ENCODE measurements at places on chromosomes 13 and 19.
A peak's percentile ranks its signal among the peaks of the same experiment; 100 is the strongest.

- no peak for DNase-seq
These were observed 2.8 kb downstream of the GRIN2D start for GRCh38 chr19:48396016-48396823.

GRCh38 chr19:4199699-4200293 is 17.3 kb downstream of the ANKRD24 start:
- DNase-seq: no peak

GRCh38 chr19:38020311-38020710 is 113.3 kb downstream of the SIPA1L3 start:
- DNase-seq: no peak

GRCh38 chr13:106846571-106847448 is 278.9 kb upstream of the ARGLU1 start:
- no peak for DNase-seq

DNA sequence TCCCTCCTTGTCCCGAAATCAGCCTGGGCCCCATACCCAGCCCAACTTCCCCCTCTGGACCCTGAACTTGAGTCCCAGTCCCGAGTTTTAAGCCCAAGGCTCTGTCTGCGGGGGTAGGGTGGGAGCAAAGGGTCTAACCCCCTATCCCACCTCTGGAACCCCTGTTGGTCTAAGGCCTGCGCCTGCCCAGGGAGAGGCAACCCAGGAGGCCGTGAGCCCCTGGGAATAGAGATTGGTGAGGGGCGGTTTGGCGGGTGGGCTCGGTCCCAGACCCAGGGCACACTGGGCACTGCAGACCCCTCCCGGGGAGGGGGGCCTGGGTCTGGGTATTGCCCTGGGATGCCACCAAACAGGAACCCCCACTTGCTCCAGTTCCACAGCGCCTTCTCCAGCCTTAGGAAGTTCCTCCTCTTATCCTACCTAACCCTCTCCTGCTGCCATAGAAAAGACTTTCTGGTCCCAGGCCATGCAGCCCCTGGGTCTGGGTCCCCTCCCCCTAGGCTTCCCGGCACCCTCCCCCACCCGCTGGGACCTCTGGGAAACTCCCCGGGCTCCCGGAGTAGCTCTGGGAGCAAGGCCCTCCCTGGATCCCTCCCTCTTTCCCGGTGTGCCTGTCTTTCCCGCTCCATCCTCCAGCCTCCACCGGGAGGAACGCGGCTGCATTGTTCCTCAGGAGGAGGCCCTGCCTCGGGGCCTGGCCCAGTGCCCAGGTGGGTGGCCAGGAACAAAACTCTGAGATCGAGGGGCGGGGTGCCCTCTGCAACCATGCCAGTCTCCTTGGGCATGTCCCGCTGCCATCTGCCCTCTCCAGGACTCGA is 33.6 kb upstream of the NANOS3 start:
- no peak for DNase-seq

- no peak for DNase-seq
These were observed 95.6 kb upstream of the CSNK1A1L start for GRCh38 chr13:37201081-37201480.

GRCh38 chr19:51020988-51021651 is 1.6 kb upstream of the KLK10 start:
- DNase-seq: peak; percentile 46

- no peak for DNase-seq
These were observed 14.8 kb downstream of the DDX39A start for GRCh38 chr19:14404312-14404711.

Measured in inflammatory macrophage (primary cell).